ENCODE measurements at places on chromosomes 2 and 18.

GRCh38 chr2:9276074-9276473, 69.5 kb downstream of the ASAP2 start:
- no peak for DNase-seq

GRCh38 chr2:121969166-121969565, 213.7 kb downstream of the TSN start:
- no peak for DNase-seq

DNA sequence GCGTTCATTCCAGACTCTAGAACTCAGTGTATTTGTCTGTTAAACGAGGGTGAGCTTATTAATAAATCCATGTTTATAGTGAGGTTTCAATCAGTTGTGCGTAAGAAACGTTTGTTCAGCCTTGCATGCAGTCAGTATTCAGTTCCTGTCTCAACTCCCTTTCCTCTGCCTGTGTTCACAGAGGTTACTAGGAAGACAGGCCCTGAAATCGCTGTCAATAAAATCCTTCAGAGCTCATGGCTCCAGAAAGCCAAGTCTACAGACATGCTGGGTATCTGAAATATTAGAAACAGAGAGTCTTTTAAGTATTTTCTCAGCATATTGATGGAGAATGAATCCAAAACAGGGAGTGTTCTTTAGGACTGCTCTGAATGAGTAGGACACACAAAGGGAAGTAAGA, 75.4 kb downstream of the KLF7 start:
- no peak for DNase-seq

GRCh38 chr18:55607773-55608172, 19.8 kb upstream of the TCF4 start:
- DNase-seq: no peak

DNA sequence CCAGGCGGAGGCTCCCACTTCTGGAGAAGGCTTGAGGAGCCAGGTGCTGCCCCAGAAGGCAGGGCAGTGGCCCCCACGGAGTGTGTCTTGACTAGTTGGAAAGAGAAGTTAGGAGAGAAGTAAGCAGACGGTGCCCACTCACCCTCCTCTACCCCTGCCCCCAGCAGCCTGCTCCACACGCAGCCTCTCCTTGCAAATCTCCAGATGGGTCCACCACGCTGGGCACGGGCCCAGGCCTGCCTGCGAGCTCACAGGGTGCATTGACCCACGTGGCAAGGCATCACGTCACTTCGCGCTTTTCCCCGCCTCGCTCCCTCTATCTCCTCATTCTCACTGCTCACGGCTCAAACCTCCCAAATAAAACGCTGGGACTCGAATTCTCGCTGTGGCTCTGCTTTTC, 71.8 kb upstream of the RAB12 start:
- DNase-seq: no peak

DNA sequence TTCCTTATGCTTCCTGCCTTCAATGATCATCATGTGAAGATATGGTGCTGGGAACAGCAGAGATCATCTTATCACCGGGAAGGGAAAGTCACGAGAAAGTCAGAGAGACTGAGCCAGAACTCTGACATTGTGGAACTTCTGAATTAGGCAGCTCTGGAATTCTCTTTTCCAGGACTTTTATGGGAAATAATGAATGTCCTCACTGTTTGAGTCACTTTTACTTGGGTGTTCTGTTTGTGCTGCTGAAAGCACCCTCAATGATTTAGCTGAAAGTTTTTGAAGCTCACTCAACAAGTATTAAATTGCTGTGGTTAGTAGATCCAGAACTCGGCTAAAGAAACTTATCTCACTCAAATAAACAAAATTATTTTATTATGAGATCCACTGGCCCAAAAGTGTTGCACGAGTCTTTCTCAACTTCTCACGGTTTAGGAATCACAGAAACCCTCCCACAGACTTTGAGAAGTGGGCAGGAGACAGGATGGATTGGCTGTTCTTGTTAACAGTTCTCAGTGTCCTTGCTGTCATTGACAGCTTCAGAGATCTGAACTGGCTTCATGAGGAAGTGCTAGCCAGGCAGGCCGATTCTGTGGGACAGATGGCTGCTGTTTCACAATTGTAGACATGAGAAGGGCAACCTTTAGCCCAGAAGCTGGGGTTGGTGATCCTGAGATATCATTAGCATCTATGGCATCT, 26.4 kb upstream of the ATRAID start:
- no peak for DNase-seq

GRCh38 chr2:128781585-128782385, 463.1 kb upstream of the HS6ST1 start:
- DNase-seq: no peak

DNA sequence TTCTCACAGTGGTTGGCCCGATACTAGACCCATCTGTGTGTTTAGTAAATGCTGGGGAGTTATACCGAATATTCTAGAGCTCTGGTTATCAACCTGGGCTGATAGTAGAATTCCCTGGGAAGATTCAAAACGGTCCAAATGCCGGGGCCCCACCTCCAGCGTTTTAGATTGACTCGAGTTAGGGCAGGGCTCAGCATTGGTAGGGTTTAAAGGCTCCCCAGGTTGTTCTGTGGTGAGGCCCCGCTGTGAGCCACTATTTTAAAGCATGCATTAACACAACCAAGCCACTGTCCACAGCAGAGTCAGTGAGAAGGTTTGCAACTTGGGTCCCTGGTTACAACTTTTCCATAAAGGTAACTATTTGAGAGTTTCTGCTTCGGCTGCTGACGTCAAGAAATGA, 73.6 kb downstream of the DYSF start:
- DNase-seq: no peak

DNA sequence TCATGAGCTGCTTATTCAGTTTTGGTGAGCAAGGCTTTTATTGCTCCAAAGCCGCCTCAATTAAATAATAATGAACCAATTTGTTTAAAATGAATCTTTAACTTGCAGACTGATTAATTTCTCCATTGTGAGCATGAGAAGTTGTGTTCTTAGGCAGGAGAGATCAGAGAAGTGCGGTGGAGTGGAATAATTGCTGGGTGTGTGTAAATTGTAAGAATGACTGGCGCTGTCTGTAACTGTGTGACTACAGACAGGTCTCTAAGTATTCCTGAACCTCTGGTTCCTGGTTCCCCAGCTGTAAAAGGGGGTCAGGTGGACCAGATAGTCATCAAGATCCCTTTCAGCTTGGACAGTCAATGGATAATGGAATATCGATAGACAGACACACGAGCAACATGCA, 98.0 kb upstream of the EFEMP1 start:
- no peak for DNase-seq

GRCh38 chr2:148643421-148643820, 1.1 kb upstream of the EPC2 start:
- DNase-seq: no peak

- DNase-seq: no peak
Measured at GRCh38 chr2:172403402-172403801, 24.0 kb upstream of the ITGA6 start.

- DNase-seq: no peak
Measured at GRCh38 chr18:39751161-39751560, 2185.6 kb upstream of the CELF4 start.

- no peak for DNase-seq
Measured at GRCh38 chr2:27202854-27203253, 9.0 kb upstream of the ATRAID start.

DNA sequence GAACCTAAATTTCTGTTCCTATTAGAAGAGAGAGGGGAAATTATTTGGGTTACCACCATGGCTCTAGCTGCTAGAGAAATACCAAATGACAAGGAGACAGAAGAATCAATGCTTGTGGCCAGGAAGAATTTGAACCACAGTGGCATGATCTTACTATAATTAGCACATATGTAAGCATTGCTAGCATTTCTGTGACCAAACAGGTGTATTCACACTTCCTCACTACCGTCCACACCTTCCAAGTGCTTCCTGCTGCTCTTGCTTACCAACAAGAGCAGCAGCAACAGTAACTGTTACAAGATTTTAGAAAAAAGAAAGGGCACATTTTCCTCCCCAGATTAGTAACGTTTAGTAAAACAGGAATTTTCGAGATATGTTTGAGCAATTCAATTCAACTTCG, 60.5 kb downstream of the CDH7 start:
- DNase-seq: no peak

Measured in NCI-H226 (cell line).